NCI-H446 treated with DMSO at 0.1 percent for 48 hours (cell line): ENCODE measurements at places on chromosomes 2 and 18.
A peak's percentile ranks its signal among the peaks of the same experiment; 100 is the strongest.

- DNase-seq: no peak
These were observed 5.3 kb downstream of the NGEF start for GRCh38 chr2:233007739-233008138.

DNA sequence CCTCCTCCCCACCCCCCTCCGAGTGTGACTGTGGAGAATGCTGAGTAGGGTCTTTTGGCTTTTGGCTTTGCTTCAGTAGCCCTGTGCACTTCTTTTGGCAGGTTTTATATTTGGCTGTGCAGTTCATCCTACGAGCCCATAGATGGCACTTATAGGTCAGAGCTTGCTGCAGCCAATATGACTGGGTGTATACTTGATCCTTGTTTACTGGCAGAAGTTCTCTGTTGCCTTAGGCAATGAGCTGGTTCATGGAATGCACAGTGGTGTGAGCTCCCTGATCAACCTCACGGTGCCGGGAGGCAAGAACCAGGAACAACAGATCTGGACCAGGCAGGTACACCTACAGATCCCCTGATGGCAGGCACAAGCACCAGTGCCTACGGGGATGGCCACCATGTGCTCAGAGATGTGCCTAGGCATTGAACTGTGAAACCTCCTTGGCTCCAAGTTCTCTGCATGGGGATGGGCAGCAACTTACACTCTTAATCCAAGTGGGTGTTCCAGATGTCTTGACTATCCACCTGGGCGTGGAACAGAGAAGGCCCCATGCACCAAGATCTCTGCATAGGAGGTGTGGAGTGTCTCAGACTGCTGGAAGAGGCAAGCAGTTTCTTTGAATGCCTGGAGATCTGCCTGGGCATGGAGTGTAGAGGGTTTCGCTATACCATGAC is 190.4 kb downstream of the KIAA1328 start:
- peak; percentile 74 for DNase-seq

DNA sequence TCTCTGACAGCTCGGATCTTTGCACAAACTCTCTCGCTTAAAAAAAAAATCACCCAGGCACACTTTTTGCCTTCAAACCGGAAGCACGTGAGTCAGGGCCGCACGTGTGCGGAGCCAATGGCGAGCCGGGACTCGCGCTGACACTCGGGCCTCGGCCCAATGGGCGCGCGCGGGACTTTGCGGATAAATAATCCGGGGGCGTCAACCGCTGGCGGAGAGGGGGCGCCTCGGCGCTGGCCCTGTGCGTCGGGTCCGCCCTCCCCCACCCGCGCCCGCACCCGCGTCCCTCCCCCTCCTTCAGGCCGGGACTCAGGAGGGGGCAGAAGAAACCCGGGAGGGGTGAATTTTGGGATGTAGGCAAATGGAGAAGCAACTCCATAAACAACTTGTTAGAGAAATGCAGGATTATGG is 319 bp upstream of the EN1 start:
- DNase-seq: no peak

GRCh38 chr18:25308381-25308780 is 43.6 kb downstream of the ZNF521 start:
- no peak for DNase-seq

DNA sequence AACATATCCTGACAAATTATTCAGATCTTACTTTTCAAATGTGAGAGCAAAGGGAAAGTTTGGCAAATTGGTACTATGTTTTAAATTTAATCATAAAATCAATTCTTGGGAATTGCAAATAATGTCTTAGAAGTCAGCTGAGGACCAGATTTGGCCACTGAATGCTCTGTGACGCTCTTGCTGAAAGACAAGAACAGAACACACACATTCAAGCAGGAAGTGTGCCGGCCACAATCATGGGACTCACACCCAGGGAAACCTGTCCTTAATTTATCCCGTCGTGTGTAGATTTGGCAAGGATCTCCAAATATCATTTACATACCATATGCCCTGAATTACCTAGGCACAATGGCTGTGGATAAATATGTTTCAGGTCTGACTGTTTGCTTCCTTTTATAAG is 253.1 kb downstream of the TCF4 start:
- no peak for DNase-seq

- DNase-seq: no peak
These were observed 347.9 kb downstream of the MEIS1 start for GRCh38 chr2:66782780-66783361.

- no peak for DNase-seq
These were observed 144.8 kb downstream of the ARHGAP28 start for GRCh38 chr18:6874315-6874714.

GRCh38 chr2:217820904-217821303 is 181.9 kb downstream of the TNS1 start:
- no peak for DNase-seq

GRCh38 chr2:112216167-112216566 is 38.7 kb downstream of the ZC3H8 start:
- no peak for DNase-seq

DNA sequence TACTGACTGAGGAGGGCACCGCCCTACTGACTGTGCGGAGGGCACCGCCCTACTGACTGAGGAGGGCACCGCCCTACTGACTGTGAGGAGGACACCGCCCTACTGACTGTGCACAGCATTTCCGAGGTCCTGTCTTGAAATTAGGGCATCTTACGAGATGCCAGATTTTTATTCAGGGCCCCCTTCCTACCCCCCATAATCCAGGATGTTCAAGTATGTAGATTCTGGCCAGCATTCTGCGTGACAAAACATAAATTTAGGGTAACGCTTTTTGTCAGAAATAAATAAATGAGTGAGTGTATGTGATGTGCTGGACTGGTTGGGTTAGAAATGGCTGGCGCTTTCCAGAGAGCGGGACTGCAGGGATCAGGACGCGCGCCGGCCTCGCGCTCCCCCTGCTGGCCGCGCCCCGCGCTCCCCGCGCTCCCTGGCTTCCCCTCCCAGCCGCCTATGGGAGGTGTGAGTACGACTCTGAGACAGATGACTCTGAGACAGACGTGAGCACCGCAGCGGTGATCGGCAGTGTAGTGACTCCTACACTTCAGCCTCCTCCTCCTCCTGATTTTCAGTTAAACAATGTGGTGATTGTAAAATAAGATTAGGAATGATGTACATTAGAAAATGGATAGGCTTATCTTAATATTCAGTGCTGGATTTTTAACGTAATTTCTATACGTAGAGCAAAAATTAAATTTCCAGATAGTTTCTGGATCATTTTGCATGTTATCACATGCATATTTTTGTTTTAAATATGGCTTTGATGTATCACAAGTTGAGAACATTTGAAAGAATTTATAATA is 149.2 kb upstream of the NFATC1 start:
- no peak for DNase-seq

DNA sequence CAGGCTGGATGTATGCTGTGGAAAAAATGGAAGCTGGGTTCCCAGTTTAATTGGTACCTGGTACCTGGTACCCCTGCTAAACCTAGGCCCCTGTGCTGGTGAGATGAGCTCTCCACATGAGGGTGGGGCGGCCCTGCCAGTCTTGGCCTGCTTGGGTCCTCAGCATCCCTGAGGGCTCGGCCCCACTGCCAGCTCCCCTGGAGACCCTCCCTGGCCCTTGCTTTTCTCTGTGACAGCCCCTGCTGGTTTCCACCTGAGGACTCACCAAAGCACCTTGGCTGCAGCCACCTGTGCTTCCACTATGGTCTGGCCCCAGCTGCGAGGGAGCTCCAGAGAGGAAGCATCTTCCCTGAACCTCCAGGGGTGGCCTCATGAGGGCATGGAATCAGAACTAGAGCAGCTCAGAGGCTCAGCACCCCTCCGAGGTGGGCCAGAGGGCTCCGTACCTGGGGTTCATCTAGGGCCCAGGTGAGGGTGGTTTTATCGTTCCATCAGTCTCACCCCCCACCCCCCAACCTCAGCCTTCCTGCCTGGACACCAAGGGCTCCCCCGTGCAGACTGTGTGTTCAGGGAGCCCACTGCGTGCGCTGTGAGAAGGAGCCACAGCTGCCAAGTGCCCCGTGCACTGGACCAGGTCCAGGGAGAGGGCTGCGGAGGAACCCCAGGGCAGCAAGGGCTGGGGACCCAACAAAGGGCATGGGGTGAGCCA is 23.7 kb upstream of the HDAC4 start:
- DNase-seq: no peak

GRCh38 chr2:23497063-23497462 is 112.1 kb downstream of the KLHL29 start:
- peak; percentile 52 for DNase-seq

GRCh38 chr2:151381266-151381665 is 23.9 kb downstream of the TNFAIP6 start:
- DNase-seq: no peak

- no peak for DNase-seq
These were observed 167.9 kb downstream of the CBLN2 start for GRCh38 chr18:72376256-72376655.

DNA sequence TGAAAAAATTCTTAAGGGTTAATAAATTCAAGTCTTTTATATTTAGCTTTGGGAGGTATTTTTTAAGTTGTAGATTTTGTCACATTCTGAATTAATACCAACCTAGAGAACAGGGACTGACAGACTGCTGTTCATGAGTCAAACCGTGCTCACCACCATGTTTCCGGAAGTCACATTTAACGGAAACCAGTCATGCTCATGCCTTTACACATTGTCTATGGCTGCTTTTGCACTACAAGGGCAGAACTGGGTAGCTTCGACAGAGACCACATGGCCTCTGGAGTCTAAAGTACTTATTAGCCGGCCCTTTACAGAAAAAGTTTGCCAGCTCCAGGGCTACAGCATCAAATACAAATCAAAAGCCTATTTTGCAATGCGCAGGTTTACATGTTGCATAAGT is 33.3 kb downstream of the LONRF2 start:
- no peak for DNase-seq

DNA sequence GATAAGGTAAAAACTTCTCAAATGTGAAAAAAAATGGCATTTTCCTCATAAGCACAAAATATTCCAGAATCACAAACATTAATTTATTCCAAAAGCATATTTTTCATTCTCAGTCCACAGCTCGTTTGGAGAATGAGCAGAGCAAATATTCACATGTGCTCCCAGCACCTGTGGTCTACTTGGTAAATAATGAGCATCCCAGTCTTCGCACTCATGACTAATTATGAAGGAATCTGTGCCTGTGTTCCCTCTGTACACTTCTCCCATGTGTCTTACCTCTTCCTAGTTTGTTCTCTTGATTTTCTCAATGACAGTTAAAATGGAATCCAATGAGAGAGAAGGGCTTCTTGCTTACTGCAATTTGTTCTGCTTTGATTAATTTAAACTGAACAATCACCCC is 671.0 kb upstream of the SOX11 start:
- no peak for DNase-seq

- DNase-seq: no peak
These were observed 70.7 kb downstream of the NEDD4L start for GRCh38 chr18:58114766-58115165.

DNA sequence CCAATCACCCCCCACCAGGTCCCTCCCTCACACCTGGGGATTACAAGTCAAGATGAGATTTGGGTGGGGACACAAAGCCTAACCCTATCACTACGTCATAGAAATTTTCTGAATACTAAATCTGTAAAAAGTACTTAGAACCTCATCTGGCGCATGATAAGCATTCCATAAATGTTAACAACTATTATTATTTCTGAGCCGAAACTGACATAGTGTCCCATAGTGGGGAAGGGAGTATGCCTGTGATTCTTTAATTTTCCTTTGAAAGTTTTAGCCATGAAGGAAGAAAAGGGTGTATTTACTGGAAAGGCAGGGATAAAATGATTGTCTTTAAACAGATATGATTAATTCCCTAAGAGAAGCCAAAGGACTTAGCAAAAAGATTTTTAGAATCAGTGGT is 71.4 kb downstream of the FHOD3 start:
- no peak for DNase-seq

DNA sequence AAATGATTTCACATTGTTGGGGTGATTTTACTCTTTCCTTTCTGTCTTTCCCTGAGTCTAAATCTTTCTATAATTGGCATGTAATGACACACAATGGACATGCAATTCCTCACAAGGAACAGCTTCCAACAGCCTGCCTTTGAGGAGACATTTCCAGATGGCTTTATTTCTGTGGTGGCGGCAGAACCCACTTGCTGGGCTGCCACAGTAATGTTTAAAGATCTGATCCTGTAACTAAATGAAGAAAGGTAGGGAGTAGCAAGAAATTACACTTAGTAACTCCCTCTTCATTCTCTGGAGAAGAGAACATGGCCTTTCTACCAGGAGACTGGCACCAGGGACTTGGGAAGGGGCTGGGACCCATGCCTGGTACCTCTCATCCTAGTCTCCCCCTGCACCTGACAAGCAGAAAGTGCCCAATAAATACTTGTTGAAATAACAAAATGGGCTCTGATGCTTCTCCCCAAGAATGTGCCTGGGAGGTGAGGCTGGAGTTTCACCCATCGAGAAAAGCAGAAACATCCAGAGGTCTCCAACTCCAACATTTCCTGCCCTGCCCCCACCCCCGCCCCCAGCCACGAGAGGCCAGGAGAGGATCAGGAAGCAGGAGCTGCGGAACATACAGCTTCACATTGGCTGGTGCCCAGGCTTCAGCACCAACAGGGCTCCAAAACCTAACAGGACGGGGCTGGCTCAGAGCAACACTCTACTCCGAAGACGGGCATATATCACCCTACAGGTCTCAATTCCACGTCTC is 92.1 kb downstream of the PXDN start:
- DNase-seq: no peak

DNA sequence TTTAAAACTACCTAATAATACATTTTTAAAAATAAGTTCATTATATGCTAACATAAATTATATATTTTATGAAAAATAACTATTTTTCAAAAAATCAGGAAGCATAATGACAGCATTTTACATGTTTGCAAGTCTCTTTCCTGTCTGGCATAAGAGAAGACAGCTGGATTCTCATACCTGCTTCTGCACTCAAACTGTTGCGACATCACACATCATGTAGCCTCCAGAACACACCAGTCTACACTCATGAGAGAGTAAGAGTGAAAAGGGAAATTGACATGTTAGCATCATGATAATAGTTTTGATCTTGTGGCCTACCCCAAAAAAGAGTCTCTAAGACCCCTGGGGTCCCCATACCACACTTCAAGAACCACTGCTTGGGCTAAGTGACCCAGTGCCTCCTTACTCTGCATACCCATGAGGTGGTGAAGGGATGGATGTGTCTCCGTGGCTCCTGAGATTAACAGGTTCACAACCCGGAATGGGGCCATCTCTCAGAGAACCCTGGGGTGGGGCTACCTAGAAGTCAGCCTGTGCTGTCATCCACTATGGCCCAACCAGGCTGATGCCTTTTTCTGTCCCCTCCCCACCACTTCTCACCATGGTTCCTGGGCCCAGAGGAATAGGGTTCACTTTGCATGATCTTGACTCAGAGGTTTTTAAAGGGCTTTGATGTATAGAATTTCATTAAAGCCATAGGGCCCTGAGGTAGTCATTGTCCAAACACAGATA is 102.6 kb upstream of the DAPL1 start:
- DNase-seq: no peak

- no peak for DNase-seq
These were observed 43.0 kb downstream of the TNFRSF11A start for GRCh38 chr18:62368100-62368499.

DNA sequence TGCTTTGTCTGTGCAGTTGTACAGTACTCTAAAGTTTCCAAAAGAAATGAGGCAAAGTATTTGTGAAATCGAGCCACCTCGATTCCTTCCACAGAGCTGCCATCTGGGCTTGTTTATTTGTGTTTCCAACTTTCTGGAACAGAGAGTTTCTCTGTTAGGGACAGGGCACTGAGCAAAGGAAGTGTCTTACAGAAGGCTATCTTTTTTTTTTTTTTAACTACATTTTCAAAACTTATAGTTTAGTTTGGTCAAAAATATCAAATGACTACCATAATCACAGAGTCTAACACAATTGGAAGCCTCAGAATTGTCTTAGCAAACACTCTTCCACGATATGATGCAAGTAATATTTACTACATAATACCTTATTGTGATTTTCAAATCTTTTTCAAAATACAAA is 796 bp downstream of the RFTN2 start:
- no peak for DNase-seq
